ENCODE measurements at places on chromosomes 4 and X. TPM values are rescaled to one million over a fixed set of nuclear protein-coding genes. Genes with fewer than 3 reads are reported as not detected.

GRCh38 chr4:57866468-57867171 lies 756.4 kb upstream of the IGFBP7 start:
- DNase-seq: no peak

IL3RA gene
- total RNA-seq: not detected

MTNR1A gene
- 0.34 TPM for total RNA-seq

STATH gene
- not detected for total RNA-seq

GRCh38 chrX:39985551-39985950 lies 112.2 kb downstream of the BCOR start:
- no peak for DNase-seq

DOK7 gene
- total RNA-seq: not detected

DNA sequence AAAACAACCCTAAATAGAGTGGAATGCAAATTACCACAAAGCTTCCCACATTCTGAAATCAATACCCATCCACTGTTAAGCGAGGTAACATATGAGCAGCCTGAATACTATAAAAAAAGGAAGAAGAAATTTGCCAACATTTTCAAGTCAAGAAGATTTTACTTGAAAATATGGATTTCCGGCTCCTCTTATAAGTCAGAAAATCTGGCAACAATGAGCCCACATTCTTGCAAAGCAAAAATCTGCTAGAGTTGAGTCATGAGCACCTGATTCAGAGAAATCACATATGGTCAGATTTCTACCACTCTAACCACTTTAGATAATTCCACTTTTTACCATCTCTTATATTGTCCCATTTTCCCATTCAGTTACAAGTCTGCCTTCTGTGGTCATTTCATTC lies 395.7 kb downstream of the DTHD1 start:
- DNase-seq: no peak
